ENCODE measurements at places on chromosomes 2 and 18.

- DNase-seq, result no peak
Observed at GRCh38 chr18:24414349-24415003, 12.0 kb upstream of the IMPACT start.

DNA sequence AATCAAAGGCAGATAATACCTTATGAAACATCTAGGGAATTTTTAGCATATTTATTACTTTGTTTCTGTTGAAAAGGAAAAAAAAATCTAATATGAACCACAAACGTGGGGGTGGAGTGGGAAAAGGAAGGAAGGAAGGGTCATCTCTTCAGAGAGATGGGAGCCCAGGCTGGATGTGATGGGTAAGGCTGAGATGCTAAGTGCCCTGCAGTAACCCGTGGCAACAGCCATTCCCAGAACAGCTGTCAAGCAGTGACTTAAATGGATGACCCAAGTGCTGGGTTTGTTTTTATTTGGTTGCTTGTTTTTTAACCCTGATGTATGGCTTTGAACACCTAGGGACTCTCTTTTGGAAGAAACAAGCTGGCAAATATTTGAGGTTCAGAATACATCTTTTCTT, 50.7 kb upstream of the KLF7 start:
- no peak for DNase-seq

DNA sequence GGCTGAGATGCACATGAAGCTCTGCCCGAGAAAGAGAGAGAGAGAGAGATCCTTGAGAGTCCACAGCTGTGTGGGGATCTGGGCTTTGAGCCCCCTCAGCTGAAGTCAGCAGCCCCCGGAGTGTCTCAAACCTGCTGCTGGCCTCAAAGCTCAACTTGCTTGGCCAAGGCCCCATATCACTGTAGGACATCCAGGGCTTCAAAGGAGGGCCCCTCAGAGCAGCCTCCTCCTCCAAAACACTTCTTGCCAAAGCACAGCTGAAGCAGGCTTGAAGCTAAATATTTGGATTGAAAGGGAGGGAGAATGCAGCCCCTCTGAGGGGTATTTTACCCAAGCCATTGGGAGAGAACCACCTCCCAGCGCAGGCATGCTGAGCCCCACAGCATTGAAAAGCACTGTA, 357.6 kb downstream of the OSR1 start:
- no peak for DNase-seq

- no peak for DNase-seq
Observed at GRCh38 chr18:50507120-50507590, 52.7 kb upstream of the MAPK4 start.

DNA sequence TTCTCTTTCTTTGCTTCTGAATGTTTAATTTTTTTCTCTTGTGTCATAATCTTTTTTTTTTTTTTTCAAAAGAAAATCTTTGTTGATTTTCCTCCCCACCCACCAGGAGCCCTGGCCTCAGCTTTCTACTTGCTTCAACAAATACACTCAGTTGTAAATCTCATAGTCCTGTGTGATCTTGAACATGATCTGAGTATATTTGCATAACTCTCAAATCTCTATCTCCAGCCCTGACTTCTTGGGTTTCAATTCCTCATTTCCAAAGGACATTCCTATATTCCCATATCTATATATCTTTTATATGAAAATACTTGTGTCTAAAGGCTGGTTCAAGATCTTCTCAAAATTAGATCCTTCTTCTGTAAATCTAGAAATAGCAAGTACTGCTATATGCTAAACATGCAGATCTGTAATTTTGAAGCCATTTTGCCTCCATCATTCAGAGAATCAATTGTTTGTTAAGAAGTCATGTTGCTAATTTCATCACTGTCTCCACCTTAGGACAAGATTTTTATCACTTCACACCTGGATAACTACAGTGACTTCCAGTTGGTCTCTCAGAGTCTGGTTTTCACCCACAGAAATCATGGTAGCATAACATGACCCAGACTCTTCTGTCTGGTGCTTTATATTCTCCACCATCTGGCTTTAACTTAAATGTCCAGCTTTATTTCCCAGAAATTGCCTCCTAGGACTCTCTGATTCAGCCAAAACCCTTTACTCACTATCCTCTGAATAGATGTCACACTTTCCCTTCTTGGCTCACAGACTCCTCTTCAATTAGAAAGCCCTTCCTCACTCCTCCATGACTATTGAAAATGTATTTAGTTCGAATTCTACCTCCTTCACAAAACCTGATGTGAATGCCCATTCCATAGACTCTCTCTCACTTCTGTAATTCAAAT, 98.1 kb downstream of the ZEB2 start:
- DNase-seq, result no peak
